ENCODE measurements at places on chromosomes 1 and 21.

DNA sequence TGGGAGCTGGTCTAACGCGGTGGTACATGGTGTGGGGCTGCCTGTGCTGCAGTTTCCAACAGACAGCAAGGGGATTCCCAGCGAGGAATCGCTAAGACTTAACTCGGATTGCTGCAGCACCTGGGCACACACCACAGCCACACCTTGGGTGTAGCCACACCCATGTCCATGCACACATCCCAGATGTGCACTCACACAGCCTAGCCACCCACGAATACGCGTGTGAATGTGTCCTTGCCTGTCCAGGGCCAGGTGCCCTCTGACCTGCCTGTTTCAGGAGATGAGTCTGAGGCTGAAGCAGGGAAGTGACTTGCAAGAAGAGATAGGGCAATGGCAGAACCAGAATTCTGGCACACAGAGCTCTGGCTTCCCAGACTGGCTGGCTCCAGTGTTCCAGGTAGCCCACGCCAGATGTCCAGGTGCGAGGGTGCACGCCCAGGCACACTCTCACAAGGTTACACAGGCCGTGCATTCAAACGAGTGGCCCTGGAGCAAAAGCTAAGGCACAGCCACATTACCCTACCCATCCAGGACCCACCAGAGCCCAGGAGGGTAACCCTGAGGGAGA is 272.7 kb downstream of the TRABD2B start:
- DNase-seq, result no peak

DNA sequence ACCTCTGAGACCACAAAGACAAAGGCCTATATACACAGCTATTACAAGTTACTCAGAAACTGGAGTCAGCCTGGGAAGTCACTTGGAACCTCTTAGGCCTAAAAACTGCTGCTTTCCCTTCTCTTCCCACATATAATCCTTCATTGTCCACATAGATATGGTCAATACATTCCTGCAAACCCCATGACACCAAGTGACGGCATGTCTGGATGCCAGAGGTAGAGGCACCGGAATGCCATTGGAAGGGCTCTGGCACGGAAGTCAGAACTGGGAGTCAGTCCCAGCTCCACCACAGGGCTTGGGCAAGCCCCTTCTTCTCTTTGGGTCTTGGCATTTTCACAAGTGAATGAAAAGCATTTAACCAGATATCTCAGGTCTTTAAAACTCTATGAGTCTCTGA is 204.7 kb downstream of the MATN1 start:
- DNase-seq, result no peak

DNA sequence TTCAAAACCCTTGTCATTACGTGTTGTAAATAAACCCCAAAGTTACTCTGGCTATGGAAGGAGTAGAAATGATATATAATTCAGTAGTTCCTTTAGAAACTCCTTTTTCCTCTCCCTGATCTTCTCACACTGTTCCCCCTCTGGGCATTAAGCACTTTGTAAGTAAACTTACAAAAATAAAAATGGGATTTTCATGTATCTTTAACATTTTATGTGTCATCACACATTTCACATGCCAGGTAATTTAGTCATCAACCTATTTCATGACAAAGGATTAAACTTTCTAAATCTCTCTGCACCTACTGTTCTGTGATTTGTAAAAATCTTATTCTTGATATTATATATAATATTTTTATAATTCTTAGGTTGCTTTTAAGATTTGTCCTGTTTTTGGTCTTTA is 176.9 kb downstream of the NEK7 start:
- no peak for DNase-seq

- DNase-seq, result no peak
Observed at GRCh38 chr1:205128050-205128449, 6.3 kb upstream of the RBBP5 start.

- no peak for DNase-seq
Observed at GRCh38 chr1:41480204-41481108, 4.0 kb downstream of the EDN2 start.

- DNase-seq, result no peak
Observed at GRCh38 chr1:156805766-156806511, 10.7 kb downstream of the SH2D2A start.

- DNase-seq, result no peak
Observed at GRCh38 chr21:41251961-41252642, 64.5 kb upstream of the FAM3B start.

Data from NCI-H187 (cell line).